ENCODE measurements at places on chromosomes 7 and 10.

DNA sequence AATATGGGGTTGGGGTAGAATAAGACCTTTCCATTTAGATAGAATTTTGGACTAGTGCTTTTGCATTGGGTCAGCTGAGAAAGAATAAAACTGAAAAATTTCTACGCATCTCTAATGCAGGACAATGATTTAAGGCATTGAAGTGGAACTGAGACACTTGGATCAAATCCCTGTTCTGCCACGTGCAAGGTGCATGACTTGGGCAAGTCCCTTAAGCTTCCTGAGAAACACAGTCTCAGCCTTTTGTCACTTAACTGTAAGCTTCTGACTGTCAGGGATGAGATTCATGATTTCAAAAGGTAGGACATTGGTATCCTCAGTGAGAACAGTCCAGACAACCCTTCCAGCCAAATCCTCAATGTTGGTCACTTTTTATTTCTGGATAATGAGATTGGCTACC is 59.2 kb downstream of the ENTPD1 start:
- no peak for DNase-seq

- no peak for DNase-seq
Observed at GRCh38 chr7:74665296-74665938, 7.9 kb downstream of the GTF2I start.

GRCh38 chr7:39923091-39923490 is 27.0 kb upstream of the CDK13 start:
- DNase-seq: no peak

GRCh38 chr10:15869935-15870334 is 9.6 kb upstream of the MINDY3 start:
- DNase-seq: no peak

GRCh38 chr10:33921970-33922605 is 587.6 kb upstream of the NRP1 start:
- DNase-seq: no peak

GRCh38 chr7:96686305-96686704 is 23.3 kb downstream of the SEM1 start:
- DNase-seq: no peak

GRCh38 chr10:58575491-58575890 is 62.8 kb downstream of the BICC1 start:
- DNase-seq: no peak

GRCh38 chr7:44320794-44321371 is 4.5 kb downstream of the CAMK2B start:
- DNase-seq: no peak
